BE2C (cell line): ENCODE measurements at places on chromosomes 7 and 10.

DNA sequence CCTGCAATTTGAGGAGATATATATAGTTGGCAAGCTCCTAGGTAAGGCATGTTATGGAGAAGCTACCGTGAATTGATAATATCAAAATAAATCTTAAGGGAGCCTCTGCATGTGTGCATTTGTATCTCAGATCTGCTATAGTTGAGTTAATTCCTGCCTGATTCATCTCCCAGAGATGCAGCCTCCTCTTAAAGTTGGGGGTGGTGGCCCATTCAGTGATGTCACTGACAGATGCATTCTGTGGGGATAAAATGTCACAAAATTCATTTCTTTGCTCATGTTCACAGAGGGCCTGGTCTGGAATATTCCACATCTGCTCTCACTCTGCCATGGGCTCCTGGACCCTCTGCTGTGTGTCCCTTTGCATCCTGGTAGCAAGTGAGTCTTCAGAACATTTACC lies 185.8 kb upstream of the PRSS1 start:
- no peak for DNase-seq

- DNase-seq, result no peak
Observed at GRCh38 chr7:7395785-7396184, 139.9 kb downstream of the COL28A1 start.

GRCh38 chr7:103149808-103150180 lies 895 bp upstream of the NAPEPLD start:
- no peak for DNase-seq

GRCh38 chr7:118372530-118372929 lies 148.0 kb downstream of the ANKRD7 start:
- DNase-seq, result no peak

GRCh38 chr10:87675396-87676376 lies 16.0 kb downstream of the PAPSS2 start:
- no peak for DNase-seq

GRCh38 chr7:150988230-150989226 lies 2.3 kb upstream of the NOS3 start:
- peak; percentile 88 for DNase-seq

- DNase-seq, result peak; percentile 44
Observed at GRCh38 chr10:86305521-86305920, 61.1 kb downstream of the GRID1 start.

DNA sequence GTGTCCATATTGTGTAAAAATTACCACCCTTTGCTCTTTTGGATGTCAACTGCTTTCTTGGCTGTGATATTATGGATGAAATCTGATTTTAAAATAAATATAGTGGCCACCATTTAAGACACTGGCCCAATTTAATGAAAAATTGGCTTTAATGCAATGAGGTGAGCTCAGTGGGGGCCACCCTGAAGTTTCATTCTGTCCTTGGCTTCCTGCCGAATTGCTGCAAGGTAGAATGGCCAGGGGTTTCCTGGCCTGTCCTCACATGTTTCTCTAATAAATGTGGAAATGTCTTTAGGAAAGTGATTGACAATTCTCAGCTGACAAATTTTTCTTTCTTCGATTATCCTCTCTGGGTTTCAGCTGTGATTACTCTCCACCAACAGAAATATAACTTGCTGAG lies 36.0 kb downstream of the DYNC1I1 start:
- DNase-seq, result no peak

GRCh38 chr10:124428207-124428777 lies 9.6 kb upstream of the OAT start:
- no peak for DNase-seq

DNA sequence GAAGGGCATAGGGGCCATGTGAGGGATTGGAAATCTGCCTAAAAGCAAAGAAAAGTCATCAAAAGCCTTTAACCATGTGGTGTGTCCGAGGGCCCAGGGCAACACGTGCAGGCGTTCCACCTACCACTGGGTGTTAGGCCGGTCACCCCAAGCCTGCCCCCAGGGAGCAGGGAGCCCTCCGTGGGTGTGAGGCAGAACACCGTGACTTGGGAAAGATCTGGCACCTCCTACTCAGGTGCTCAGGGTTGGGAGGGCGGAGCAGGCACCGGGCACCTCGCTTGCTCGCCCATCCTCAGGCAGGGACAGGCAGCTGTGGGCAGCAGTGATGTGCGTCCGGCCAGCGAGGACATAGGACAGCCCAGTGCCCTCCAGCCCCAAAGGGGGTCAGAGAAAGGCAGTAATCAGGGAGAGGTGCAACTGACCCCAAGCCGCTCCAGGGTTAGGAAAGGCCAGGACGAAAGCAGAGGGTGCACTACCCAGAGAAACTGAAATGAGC lies 80.7 kb upstream of the CHST15 start:
- DNase-seq, result no peak

- DNase-seq, result no peak
Observed at GRCh38 chr7:4725014-4725849, 43.1 kb downstream of the FOXK1 start.

DNA sequence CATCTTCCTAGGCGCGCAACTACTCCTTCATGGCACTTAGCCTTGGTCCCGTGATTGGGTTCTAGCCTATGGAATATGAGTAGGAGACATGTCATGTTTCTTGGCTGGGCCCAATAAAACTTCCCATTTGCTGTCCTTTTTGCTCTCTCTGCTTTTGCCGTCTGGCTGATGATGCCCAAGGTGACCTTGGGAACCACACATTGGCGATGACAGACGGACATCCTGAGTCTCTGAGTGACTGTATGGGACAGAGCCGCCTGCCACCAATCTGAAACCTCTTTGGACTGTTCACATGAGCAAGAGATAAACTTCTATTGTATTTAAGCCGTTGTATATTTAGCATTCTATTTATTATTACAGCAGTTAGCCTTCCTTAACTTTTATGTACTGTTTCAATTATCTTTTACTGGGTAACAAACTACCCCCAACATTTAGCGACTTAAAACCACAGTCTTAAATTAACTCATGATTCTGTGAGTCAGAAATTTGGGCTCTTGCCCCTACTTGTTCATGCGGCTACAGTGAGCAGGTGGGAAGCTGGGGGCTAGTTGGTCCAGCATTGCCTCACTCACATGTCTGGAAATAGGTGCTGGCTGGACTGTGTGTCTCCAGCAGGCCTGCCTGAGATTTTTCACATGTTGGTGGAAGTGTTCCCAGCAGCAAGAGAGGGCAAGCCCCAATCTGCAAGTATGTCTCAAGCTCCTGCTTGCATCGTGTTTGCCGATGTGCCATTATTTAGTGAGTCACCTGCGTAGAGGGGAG lies 71.7 kb downstream of the NOD1 start:
- no peak for DNase-seq

DNA sequence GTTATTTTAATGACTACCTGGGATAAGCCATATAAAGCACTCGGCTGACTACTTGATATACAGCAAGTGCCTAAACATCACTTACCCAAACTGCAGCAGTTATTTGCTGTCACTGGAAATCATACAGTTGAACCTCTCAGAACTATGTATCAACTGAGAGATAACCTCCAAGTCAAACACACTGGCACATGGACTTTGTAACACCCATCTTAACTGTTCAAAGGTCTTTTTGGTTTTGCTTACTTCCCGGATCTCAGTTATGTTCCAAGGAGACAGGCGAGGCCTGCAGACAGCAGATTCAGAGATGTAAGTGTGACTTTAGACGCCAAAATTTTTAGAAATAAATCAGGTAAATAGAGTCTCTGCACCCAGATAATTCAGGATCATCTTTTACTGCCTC lies 34.6 kb upstream of the DAGLB start:
- no peak for DNase-seq

DNA sequence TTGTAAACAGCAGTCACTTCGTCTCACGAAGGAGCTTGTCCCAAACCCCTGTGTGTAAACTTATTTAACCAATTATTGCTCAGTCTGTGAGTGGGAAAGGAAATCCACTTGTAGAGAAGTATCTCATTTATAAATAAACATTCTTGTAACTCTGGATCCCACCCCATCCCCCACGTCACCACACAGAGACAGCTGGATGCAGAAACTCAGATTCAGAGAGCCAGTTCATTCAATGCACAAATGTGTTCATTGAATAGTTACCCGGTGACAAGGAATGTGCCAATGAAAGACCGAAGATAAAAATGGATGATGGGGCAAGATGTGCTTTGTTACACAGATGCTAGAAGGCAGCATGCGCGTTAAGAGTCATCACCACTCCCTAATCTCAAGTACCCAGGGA lies 8.3 kb upstream of the OCM start:
- no peak for DNase-seq

DNA sequence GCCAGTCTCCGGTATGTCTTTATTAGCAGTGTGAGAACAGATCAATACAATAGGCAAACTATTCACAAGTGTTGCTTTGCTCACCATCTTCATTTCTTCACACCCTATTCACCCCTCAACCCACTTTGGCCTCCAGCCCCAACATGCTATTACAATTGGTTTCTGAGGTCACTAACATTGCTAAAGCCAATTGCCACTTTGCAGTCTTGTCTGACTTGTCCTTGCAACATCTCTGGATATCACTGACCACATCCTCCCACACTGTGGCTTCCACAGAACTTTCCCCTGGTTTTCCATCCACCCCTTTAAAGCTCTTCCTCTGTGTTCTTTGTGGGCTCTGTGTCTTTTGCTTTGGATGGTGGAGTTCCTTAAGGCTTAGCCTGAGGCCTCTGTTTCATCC lies 5.2 kb upstream of the APBB1IP start:
- no peak for DNase-seq

- DNase-seq, result no peak
Observed at GRCh38 chr10:3782146-3782450, 2.9 kb downstream of the KLF6 start.

GRCh38 chr10:30176182-30176581 lies 116.8 kb upstream of the JCAD start:
- DNase-seq, result no peak
